ENCODE measurements at places on chromosomes 13 and 19.
A peak's percentile ranks its signal among the peaks of the same experiment; 100 is the strongest.

GRCh38 chr19:5104871-5105351 is 136.0 kb downstream of the KDM4B start:
- DNase-seq, result no peak

- no peak for DNase-seq
Observed at GRCh38 chr13:104733427-104733826, 1667.2 kb upstream of the SLC10A2 start.

GRCh38 chr13:90455067-90455466 is 892.4 kb upstream of the MIR17HG start:
- DNase-seq, result no peak

DNA sequence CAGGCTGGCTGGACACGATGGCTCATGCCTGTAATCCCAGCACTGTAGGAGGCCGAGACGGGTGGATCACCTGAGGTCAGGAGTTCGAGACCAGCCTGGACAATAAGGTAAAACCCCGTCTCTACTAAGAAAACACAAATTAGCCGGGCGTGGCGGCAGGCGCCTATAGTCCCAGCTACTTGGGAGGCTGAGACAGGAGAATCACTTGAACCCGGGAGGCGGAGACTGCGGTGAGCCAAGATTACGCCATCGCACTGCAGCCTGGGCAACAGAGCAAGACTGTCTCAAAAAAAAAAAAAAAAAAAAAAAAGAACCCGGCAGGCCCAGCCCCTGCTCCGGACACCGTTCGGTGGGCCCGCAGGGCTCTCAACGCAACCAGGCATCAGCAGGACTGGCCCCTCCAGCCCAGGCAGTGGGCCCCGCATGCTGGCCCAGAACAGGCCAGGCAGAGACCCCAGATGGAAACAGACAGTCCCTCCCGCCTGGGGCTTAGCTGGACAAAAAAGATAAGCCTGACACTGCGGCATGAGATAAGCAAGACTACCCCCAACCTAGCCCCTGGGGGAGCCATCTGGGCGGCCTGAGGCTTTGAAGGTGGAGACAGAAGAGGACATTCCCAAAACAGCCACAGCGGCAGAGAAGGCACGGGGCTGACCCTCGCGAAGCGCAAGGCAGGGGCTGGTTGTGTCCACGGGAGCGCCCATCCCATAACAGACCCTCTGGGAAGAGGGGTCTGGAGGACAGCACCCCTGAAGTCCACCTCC is 11.6 kb downstream of the REXO1 start:
- DNase-seq, result no peak

DNA sequence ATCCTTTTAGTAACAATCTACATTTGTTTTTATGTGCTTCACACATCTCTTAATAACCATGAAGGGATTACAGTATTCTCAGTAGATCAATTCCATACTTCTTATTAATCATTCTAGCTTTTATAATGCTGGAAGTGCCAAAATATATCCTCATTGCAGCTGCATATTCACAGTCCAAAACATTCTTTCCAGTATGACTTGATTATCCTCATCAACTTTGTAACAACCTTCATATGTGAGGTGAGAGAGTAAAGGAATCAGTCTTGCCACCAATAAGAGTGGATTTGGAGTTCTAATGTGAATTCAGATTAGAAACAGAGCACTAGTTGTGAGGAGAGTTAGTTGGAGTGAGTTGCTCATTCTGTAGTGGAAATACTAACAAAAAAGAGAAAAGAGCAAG is 208.0 kb upstream of the SPRY2 start:
- no peak for DNase-seq

GRCh38 chr19:8515317-8515716 is 1.4 kb upstream of the ZNF414 start:
- DNase-seq, result peak; percentile 54
